Caudate nucleus (tissue), 63 donors: ENCODE measurements at places on chromosomes 6 and 20.

DNA sequence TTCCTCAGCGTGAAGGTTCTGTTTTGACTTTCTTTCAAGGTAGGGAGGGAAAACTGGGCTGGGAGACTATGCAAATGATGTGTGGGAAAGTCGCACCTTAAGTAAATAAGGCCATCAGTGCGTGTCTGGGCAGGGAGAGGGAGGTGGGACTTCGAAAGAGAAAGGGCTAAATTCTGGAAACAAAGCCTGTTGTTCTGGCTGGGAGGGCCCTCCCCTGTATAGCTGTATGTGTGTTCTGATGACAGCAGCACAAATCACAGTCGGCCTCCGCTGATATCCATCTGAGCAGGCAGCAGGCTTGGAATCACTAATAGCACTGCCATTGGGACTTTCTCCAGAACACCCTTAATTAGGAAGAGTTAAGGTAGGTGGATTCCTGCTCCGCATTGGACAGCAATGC lies 19.2 kb downstream of the JAG1 start:
- no peak for DNase-seq

- no peak for DNase-seq
These were observed 245.0 kb downstream of the GMPR start for GRCh38 chr6:16483315-16483875.

DNA sequence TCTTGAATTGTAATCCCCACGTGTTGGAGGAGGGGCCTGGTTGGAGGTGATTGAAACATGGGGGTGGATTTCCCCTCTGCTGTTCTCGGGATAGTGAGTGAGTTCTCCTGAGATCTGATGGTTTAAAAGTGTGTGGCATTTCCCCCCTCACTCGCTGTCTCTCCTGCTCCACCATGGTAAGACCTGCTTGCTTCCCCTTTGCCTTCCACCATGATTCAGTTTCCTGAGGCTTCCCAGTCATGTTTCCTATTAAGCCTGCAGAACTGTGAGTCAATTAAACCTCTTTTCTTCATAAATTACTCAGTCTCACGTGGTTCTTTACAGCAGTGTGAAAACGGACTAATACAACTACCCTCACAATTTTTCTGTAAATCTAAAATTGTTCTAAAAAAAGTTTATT lies 26.8 kb upstream of the FAM184A start:
- no peak for DNase-seq

DNA sequence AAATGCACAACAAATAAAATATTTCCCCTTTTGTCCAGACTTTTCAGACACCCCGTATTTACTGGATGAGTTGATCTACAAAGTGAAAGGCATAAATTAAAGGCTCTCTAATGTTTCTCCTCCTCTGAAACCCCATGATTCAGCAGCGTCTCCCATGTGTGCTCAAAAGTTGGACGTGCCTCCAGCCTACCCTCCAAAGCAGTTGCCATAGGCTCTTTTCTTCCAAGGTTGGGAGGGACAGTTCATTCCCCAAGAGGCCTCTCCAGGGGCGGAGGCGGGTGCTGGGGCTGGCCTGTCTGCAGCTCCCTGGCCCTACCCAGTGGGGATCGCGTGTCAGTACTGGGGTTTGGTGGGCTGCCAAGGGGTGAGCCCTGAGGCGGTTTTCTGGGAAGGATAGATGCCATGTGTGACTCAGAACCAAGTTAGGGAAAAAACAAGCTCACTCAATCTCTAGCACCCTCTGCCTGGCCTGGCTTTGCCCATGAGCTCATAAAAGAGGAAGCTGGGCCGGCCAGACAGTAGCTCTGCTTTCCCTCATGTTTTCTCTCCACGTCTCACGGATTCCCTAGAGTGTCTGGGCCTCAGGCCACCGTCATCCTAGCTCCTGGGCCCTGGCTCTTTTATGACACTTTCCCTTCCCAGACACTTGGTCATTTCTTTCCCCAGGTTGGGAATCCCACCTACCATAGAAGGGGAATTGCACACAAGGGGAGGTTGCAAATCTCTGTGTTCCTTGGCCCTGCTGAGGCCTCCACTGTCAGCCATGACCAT lies 8.0 kb upstream of the IER3 start:
- peak; percentile 18 for DNase-seq

DNA sequence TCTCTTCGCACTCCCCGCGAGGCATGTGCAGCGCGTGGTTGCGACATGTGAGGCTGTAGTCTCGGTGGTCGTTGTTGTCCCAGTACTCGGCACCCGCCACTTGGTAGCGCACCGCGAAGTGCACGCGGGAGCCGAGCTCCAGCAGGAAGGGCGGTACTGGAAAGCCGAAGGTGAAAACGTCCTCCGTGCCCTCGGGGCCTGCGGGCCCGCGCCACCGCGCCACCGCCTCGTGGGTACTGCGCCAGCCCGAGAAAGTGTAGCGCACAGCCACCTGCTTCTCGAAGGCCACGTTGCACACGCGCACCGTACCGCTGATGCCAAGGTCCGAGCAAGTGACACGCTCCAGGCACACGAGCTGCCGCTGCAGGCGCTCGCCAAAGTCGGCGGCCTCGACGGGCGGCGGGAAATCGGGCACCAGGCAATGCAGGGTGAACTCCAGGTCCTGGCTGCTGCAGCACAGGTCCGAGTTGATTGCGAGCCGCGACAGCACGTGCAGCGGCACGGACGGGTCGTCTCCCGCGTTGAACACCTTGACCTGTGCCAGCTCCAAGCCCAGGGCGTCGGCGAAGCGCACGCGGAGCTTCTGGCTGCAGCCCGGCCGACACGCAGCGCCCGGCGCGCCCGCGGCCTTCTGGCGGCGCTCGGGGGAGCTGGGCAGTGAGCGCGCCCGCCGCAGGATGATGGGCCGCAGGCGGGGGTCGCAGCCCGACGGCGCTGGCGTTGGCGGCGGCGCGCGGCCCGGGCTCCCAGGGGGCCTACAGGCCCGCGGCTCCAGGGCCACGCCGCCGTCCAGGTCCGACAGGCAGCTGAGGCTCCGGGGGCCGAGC lies 840 bp downstream of the PPP1R3D start:
- DNase-seq, result no peak

GRCh38 chr6:107479089-107479690 lies 10.7 kb upstream of the SOBP start:
- DNase-seq, result no peak

- DNase-seq, result no peak
These were observed 70.0 kb downstream of the PTPN1 start for GRCh38 chr20:50580016-50580747.

GRCh38 chr20:46347841-46348803 lies 39.8 kb upstream of the CDH22 start:
- no peak for DNase-seq

DNA sequence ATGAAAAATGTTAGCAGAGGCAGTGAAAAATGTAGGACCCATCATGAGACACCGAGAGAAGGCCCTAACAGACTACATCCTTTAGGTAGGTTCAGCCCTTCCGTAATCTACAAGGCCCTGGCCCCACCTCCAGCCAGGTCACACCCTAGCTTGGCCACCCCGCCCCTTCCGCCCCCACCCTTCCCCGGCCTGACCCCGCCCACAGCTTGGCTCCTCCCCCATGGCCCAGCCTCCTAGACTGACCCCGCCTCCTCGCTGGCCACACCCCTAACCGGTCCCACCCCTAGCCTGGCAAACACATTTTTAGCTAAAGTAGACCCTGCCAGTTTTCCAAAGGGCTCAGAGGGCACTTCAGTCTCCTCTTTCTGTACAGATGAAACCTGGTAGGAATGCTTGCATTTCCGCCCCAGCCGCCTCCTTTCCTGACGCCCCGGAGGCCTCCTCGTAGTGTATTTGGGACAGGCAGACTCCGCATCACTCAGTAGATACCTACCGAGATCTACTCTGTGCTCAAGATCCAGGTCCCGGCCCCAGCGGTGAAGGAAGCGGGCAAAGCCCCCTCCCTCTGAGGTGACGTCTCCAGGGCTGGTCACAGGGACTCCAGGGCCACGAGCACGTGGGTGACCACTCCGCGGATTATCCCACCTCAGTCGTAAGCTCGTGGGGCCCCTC lies 443.5 kb downstream of the PREX1 start:
- DNase-seq, result no peak

DNA sequence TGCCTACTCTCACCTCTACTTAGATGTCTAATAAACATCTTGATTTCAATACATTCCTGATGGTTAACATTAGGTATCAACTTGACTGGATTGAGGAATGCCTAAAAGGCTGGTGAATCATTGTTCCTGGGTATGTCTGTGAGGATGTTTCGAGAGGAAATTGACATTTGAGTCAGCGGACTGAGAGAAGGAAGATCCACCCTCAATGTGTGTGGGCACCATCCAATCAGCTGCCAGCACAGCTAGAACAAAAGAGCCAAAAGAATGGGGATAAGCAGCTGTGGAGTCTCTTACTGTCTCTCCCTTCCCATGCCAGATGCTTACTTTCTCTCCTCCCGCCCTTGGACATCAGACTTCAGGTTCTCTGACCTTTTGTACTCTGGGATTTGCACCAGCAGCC lies 128.6 kb upstream of the HS3ST5 start:
- no peak for DNase-seq

DNA sequence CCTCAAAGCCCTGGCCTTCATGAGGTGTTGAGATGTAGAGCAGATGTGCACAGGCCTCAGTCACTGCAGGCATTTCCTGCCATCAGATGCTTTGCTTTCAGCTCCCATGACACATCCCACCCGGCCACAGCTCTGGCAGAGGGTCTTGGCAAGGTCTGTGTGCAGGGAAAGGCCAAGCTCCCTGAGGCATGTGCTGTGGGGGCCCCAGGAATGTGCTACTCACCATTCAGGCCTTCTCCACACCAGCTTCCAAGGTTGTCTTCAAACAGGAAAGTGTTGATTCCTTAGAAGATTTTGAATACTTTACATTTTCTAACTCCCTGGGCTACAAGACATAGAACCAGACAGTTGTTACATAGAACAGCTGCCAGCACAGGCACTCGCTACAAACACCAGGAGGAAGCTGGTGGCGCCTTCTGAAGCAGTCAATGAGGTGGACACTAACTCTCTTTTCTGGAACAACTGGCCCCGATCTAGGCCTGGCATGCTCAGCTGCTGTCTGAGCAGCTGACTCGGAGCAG lies 27.8 kb downstream of the CASS4 start:
- DNase-seq, result no peak

DNA sequence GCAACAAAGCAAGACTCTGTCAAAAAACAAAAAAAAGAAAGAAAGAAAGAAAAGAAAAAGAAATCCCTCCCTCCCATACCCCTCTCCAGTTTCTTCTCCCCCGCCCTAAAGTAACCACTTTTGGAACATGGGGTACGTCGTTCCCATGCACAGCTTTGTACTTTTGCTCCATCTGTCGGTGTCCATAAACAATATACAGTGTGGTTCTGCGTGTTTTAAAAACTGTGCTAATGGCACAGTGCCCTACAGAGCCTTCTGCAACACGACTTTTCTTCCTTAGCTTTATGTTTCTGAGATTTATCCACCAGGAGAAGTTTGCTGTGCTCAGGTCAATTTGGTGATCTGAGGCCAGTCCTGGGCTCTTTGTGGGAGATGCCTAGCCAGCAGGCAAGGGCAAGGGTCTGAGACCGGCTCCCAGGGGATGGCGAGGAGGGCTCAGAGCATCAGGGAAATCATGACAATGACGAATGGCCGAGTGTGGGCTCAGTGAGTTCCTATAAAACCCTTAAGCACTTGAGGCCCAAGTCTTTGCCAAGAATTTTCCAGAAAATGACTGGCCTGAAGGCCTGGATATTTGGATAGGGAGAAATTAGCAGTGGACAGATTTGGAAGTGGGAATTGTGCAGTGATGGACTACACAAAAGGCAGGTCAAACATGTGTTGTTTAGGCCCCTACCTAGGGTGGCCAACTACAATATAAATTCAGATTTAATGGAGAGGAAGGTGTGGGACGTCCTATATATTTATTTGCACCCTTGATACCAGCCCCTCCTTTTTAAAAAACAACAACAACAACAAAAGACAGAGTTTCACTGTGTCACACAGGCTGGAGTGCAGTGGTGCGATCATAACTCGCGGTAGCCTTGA lies 1.9 kb upstream of the BCAS4 start:
- no peak for DNase-seq

GRCh38 chr20:50267041-50267865 lies 76.6 kb downstream of the CEBPB start:
- DNase-seq, result no peak

- no peak for DNase-seq
These were observed 36.0 kb upstream of the FOXA2 start for GRCh38 chr20:22620342-22620741.

- no peak for DNase-seq
These were observed 4.6 kb downstream of the SGK2 start for GRCh38 chr20:43563429-43563828.

- no peak for DNase-seq
These were observed 813.7 kb downstream of the KIF16B start for GRCh38 chr20:15759594-15759993.

- DNase-seq, result no peak
These were observed 202.3 kb downstream of the THBS2 start for GRCh38 chr6:169051371-169051770.

DNA sequence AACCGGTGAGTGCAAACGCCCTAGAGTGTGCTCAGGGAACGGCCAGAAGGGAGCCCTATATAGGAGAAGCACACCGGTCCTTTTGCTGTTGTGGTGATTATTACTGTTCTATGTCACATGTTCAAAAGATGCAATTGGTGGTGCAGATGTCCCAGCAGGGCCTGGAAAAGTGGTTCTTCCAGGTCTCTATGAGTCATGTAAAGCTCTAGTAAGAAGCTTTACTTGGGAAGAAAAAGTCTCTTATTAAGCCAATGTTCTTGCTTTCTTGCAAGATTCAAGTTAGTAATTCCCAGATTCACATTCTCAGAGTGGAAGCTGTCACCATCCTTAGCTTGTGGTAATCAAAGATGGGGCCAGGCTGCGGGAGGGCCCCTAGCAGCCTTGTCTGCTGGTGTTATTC lies 23.3 kb downstream of the EDN3 start:
- DNase-seq, result no peak

GRCh38 chr6:84811351-84811750 lies 47.0 kb upstream of the TBX18 start:
- no peak for DNase-seq

DNA sequence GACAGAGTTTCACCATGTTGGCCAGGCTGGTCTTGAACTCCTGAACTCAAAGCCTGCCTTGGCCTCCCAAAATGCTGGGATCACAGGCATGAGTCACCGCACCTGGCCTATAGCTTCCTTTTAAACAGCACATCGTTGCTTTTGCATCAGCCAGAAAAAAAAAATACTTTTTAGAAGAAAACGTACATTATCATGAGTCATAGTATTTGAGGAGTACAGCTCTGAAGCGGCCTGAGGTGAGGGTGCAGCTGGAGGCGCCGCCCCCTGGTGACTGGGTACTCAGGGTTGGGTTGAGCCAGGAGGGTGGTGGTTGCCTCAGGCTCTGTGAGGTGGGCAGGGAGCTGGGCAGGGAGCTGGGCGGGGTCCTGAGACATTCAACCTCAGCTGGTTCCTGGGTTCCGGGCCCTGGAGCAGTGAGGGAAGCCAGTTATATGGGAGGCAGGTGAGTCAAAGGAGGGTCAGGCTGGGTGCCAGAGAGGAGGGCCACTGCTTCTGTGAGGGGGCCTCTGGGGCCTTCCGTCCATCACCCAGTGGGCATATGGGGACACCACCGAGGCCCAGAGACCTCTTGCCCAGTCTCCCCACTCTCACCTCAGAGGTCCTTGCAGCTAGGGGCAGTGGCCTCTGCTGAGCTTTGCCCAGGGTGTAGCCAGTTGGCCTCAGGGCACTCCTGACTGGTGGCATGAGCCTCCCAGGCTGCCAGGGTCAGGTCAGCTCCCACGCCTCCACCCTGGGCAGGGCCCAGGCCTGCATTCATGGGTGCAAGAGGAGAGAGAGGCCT lies 11.7 kb upstream of the ID1 start:
- DNase-seq, result no peak

GRCh38 chr6:129929433-129929832 lies 68.3 kb upstream of the TMEM244 start:
- peak; percentile 4 for DNase-seq
